ENCODE measurements at places on chromosomes 6 and 20.

GRCh38 chr20:615514-615913 is 5.4 kb upstream of the TCF15 start:
- DNase-seq, result peak; percentile 7

DNA sequence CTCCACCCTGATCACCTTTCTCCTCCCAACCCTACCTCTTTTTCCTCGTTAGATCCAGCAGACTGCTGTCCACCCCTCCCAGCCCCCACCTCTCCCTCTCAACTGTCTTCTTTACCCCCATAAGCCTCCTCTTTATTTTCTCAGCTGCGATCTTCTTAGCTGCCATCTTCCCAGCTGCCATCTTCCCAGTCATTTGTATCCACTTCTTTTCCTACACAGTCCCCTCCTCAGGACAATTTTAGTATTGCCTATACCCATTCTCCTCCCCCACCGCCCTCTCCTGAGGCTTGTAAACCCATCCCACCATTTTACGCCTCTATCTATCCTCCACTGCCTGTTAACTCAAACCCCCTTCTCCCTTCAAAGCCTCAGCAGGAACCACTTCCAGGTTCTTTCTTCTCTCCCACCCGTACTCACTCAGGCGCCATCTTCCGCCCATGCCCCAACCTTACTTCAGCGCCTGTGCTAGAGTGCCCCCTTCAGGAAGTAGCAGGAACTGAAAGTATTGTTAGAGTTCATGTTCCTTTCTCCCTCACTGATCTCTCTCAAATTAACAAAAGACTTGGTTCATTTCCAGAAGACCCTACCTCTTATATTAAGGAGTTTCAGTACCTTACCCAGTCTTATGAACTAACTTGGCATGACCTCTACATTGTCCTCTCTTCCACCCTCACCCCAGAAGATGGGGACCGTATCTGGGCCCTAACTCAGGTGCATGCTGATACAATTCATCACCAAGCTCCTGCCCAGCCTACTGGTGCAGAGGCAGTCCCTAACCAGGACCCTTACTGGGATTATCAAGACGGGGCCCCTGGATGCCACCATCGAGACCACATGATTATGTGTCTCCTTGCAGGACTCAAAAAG is 236.0 kb downstream of the ADGRG6 start:
- peak; percentile 5 for DNase-seq

DNA sequence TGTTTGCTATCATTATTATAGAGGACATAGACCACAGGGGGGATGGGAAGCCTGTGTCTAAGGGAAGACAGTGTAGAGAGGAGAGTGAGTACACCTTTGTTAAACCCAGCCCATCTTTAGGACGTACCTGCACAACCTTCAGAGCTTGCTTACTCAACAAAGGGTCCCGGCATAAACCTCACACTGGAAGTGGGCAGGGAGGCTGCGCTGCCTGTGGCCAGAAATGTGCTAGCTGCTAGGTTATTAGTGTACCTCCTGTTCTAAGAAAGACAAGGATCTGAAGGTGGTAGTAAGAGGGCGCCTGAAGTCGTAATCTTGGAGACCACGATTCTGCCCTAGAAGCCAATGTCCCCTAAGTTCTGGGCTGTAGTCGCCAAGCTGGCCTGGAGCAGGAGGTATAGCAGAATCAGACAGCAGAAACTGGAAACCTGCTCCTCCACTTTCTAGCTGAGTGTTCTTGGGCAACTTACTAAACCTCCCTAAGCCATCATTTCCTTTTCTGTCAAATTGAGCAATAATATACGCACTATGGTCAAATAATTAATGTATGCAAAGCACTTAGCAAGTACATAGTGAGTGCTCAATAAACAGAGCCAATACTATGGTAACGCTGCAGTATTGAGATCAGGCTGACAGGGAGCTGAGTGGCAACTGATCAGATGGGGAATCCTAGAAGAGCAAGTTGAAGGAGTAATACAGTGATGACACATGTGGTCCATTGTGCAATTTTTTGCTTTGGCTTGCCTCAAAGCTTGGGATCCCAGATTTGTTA is 16.8 kb upstream of the AKIRIN2 start:
- DNase-seq, result peak; percentile 89

DNA sequence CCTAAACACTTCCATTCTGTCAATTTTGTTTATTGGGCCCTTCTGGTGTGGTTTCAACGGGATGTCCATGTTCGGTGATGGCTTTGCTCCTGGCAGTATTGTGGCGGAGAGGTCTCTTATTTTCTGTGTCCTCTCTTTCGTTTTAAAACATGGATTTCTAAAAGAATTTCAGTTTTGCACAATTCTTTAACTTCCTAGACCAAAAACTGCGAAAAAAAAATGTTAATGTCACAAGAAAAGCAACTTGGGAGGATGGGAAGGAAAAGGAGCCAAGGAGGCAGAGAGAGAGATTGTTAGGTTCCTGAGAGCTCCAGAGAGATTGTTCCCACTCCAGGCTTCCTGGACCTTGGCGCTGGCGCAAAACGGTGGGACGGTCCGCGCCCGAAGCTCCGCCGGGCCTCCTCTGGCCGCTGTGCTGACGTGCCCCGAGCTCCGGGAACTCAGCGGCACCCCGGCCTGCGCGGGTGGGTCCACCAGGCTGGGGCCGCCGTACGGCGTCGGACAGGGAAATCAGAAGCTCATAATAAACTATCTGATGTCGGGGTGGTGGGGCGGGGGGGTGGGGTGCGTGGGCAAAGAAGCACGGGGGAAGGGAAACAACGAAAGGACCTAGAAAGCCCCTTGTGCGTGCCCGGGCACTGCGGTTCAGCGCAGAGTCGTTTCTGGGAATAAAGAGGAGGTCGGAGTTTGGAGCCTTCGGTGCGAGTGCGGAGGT is 951 bp upstream of the OLIG3 start:
- DNase-seq, result no peak

- DNase-seq, result no peak
Observed at GRCh38 chr20:14331646-14332045, 5.8 kb downstream of the FLRT3 start.

DNA sequence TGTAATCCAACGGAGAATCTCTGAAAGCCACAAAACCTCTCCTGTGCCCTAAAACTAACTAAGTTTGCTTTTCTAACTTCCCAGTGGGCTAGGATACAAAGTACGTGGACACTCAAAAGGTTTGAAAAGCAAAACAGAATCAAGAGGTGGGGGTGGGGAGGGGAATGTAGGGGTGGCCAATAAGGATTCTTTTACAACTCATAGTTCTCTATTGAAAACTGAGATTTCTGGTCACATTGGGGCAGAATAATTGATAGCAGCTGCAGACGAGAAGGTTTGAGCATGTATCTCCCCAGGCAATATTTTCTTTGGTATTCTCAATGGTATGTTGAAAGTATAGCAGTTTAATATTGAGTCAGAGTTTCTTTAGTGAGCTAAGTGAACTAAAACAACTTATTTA is 376.7 kb upstream of the CITED2 start:
- DNase-seq, result no peak

- no peak for DNase-seq
Observed at GRCh38 chr6:75480425-75480824, 13.2 kb downstream of the FILIP1 start.

DNA sequence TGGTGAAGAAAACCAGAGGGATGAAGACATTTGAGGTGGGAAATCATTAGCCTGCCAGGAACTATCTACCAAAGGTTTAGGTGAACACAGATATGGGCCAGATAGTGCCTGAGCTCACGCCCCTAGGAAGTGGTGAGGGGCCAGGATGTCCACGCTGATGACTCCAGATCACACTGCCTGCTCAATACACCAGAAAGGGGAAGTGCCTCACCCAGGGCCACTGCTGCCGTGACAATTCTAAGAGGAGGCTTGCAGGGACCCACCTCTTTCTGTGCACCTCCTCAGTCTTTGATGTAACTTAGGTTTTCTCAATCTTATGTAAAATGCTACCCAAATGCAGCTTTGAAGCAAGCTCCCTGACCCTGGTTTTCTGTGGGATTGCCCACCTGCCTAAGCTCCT is 5.4 kb upstream of the RAB44 start:
- peak; percentile 76 for DNase-seq

GRCh38 chr6:163888030-163888819 is 473.7 kb downstream of the QKI start:
- DNase-seq, result no peak

- DNase-seq, result no peak
Observed at GRCh38 chr6:40755749-40756452, 168.7 kb upstream of the LRFN2 start.

GRCh38 chr6:57190140-57190539 is 18.0 kb downstream of the BAG2 start:
- DNase-seq, result no peak

DNA sequence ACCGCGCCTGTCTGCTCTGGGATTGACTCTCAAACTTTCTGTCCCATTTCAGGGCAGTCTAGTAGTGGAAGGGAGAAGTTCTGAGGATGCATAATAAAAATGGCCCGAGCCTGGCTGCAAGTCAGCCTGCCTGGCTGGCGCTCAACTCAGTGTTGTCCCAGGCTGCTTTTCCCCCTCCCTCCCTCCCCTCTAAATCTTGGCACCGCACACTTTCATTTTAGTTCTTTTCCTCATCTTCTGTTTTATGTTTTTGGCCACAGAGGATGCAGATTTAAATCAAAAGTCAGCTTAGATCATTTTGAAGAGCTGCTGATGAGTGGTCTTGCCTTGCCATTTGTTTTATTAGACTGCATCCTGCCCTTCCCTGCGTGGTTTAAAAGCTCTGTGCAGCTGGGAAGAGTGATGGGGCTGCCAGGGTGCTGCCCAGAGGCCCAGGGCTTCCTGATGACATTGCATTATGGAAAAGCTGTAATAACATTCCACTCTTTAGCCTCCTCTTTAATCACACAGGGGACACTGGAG is 6.5 kb upstream of the UQCC2 start:
- DNase-seq, result no peak

DNA sequence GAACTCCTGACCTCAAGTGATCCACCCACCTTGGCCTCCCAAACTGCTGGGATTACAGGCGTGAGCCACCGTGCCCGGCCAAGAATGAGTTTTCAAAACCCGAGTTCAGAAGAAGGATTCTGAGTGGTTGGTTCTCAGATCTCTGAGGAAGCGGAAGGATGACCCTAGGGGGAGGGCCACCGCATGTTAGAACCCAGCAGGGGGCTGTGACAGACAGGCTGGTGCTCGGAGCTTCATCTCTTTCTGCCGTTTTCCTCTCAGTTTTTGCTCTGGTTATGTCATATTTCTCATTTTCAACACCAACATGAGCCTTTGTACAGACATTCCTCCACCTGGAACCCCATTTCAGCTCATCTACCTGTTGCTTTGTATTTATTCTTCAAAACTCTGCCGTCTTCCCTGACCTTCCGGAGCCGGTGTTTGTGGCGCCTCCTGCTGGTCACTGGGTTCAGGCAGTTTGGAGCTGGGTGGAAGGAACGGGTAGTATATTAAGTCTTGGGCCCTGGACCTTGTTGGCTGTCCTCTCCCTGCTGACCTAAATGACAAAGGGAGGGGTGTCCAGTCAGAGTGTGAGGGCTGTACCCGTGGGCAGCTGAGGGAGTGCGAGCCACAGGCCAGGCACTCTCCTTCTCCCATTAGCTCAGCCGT is at the start of gene DEFB123:
DEFB123 (plus strand) TSS at position 621 of the 648 bp plus-strand sequence. CDS start 67 bp downstream, outside the sequence.
- DNase-seq, result no peak

GRCh38 chr20:40502576-40502975 is 186.5 kb downstream of the MAFB start:
- DNase-seq, result no peak

- no peak for DNase-seq
Observed at GRCh38 chr6:18447552-18447951, 60.4 kb downstream of the RNF144B start.

GRCh38 chr20:53100476-53100911 is 128.3 kb downstream of the TSHZ2 start:
- no peak for DNase-seq

DNA sequence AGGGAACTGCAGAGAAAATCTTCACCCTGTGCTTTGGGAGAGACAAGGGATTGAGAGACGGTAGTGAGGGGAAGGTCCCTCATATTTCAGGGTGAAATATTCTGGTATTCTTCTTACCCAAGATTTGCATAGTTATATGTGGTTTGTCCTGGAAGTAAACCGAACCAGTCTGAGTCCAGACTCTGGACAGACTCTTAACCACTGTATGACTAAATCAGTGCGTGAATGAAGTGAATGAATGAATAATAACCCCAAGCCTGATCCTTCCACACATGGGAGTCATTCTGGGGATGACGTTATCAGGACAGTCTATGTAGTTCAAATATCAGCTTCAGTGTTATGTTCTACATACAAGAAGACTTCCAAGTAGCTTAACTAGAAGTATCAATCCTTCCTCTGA is 690.7 kb downstream of the KIF16B start:
- DNase-seq, result no peak

- no peak for DNase-seq
Observed at GRCh38 chr6:133288662-133289061, 47.5 kb downstream of the EYA4 start.

GRCh38 chr20:62706857-62707256 is 1.8 kb upstream of the NTSR1 start:
- no peak for DNase-seq

- DNase-seq, result peak; percentile 13
Observed at GRCh38 chr20:43949741-43950618, 35.3 kb downstream of the TOX2 start.
